ENCODE measurements at places on chromosomes 1 and 21.

- no peak for DNase-seq
Observed at GRCh38 chr1:116067566-116067890, 43.7 kb upstream of the MAB21L3 start.

- DNase-seq = no peak
Observed at GRCh38 chr1:194225821-194226220, 1039.4 kb upstream of the B3GALT2 start.

DNA sequence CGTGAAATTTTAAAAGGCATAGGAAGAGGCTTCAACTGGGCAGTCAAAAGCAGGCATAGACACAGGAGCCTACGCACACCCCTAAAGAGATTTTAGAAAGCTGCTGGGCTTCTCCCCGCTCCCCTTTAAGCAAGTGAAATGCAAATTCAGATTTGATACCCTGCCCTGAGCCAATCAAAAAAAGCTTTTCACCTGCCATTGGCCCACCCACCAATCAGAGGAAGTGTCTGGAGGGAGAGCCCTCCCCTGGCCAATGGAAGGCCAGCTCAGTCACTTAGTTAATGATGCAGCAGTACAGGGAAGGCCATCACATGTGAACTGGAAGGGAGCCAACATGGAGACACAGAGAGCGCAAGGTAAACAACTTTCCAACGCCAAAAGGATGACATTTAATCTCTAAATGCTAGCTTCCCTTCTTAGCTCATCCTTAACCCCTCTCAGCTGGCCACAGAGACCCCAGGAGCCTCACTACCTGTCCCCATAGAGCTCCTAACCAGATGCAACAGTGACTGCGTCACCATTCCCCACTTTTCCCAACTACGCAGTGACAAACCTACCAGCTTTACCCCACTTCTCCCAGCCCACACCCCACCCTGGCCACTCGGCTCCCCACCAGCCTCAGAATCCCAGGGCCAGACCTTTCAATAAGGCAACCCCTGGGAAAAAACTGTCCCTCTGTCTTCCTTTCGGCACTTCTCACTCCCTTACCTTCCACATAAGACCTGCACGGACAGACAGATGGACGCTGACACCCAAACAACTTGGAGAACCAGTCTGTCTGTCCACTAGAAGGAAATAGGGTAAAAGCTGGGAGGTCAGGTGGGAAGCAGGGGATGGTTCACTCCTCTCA is 71.0 kb downstream of the CD46 start:
- no peak for DNase-seq

DNA sequence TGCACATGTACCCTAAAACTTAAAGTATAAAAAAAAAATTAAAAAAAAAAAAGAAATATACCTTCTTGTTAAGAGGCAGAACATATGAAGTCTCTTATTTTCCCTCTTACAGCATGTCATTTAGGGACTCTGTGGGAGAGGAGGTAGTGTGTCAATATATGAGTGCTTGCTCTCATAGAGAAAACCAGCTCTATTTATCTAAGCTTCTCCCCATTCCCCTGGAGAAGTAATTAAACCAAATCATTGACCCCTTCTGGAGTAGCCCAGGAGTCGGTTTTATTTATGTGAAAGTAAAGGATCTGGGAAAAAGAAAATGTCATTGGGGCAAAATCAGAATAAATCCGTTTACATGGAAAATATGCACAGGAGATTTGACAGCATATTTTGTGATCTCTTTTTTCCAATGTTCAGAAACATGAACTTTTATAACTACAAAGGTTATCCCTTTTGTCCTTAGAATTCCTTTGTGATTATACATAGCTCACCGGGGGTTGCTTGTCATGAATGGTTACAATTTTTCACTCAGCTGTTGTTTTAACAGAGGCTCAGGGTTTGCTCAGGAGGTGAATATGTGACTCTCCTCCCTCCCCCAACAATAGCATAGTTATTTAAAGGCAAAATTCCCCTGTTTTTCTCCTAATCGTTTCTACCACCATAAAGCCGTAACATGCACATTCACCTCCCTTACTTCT is 114.5 kb upstream of the C1orf21 start:
- no peak for DNase-seq

DNA sequence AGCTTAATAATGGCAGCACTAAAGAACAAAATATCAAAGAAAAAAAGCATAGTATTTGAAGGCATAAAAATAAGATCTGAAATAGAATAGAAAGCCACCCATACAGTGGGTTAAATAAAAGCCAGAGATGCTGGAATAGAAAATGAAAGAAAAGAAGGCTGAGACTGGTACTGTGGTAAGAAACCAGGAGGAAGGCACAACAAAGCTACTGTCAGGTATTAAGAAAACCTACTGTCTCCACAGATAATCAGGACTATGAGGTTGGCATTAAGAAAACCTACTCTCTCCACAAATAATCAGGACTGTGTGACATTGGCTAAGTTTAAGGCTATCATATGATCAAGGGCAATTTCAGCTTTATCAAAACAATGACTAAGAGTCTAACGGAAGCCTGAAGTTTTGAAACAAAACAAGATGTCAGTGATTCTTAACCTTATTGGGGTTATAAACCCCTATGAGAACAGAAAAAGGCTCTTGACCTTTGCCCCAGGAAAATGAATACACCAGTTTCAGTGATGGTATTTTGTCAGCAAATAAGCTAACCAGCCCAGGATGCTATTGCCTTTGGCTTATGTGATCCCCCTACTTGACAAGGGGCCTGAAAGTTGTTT is 24.4 kb downstream of the MCOLN2 start:
- no peak for DNase-seq

- no peak for DNase-seq
Observed at GRCh38 chr1:61839679-61840078, 97.4 kb downstream of the PATJ start.

GRCh38 chr1:202616355-202616915 is 93.8 kb downstream of the SYT2 start:
- no peak for DNase-seq

- no peak for DNase-seq
Observed at GRCh38 chr1:238558156-238558555, 667.4 kb upstream of the ZP4 start.

DNA sequence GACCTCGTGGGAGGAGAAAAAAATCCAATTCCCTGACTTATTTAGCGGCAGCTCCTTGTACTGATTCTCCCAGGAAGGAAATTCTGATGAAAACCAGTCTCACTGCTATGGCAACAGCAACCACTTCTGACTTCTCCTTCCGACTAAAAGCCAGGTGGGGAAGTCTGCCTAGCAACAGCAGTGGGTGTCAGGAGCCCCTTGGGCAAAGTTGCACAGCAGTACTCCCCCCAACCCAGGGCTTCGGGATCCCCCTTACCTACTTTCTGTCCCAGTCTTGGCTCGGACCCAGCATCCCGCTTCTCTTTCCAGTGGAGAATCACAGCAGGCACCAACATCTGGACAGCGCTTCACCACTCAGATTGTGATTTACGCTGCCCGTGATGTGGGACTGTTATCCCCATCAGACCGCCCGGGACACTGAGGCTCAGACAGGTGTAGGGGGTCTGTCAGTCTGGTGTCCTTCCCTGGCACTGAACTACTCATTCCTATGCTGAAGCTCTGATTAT is 24.6 kb downstream of the NKAIN1 start:
- no peak for DNase-seq

DNA sequence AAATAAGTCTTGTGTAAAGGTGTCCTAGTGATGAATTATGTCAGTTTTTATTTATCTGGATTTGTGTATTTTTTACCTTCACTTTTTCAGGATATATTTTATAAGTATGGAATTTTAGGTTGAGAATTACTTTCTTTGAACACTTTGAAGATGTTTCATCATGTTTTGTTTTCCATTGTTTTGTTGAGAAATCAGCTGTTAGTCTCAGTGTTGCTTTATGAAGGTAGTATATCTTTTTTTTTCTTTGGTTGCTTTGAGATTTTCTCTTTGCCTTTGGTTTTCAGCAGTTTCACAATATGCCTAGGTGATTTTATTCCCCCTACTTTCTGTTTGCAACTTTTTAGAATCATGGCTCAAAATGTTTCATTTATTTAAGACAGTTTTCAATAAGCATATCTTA is 48.8 kb upstream of the PRKACB start:
- no peak for DNase-seq

GRCh38 chr1:105558023-105558422 is 1498.5 kb upstream of the PRMT6 start:
- DNase-seq = no peak

- no peak for DNase-seq
Observed at GRCh38 chr1:118716775-118717174, 271.4 kb downstream of the TBX15 start.

DNA sequence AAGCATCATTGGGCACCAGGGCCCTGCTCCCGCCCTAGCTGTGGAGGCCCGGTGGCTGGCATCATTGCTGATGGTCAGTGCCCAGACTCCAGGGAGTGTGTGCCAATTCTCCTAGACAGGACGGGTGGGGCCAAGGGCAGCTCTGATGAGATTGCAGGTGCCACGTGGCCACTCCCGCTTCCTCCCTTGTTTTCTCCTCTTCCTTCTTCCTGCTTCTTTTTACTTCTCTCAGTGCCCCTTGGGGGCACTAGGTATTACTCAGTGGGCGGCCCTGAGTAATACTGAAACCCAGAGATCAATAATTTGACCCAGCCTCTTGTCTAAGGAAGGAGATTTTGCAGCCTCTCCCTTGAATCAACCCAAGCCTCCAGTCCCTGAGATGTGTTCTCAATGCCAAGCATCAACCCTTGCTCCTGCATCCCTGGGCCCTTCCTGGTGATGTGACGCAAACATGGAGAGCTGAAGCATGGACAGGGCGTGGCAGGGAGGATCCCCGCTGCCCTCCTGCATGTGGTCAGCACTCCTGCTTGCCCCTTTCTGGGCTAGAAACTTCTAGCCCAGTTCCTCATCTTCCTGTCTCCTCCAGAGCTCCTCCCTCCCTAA is 32.4 kb downstream of the CDK18 start:
- DNase-seq = no peak

All from NCI-H1694 (cell line).